Activated T-cell treated with anti-CD3 and anti-CD28 coated beads, Interleukin-2, amount 50 U/mL, for 72 hours (primary cell): ENCODE measurements at places on chromosomes 6 and 20.

GRCh38 chr6:1678201-1678600, 68.5 kb downstream of the FOXC1 start:
- DNase-seq: no peak

- DNase-seq: no peak
These were observed 11.8 kb upstream of the BFSP1 start for GRCh38 chr20:17542993-17543412.

DNA sequence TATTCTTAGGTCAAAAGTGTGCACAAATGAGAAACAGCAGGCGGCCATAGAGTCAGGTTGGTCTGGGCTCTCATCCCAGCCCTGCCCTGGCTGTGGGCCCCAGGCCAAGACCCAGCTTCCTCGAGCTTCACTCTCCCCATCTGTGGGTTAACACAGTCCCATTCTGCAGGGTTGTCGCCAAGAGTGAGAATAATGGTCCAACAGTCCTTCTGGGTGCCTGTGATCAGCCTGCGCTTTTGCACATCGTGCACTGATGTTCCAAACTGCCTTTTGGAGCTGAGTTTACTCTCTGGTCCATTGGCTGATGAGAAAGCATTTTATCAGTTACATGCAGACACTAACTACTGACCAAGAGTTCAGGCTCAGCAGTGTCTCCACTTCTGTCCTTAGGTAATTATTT, 82.6 kb downstream of the INSM1 start:
- no peak for DNase-seq

DNA sequence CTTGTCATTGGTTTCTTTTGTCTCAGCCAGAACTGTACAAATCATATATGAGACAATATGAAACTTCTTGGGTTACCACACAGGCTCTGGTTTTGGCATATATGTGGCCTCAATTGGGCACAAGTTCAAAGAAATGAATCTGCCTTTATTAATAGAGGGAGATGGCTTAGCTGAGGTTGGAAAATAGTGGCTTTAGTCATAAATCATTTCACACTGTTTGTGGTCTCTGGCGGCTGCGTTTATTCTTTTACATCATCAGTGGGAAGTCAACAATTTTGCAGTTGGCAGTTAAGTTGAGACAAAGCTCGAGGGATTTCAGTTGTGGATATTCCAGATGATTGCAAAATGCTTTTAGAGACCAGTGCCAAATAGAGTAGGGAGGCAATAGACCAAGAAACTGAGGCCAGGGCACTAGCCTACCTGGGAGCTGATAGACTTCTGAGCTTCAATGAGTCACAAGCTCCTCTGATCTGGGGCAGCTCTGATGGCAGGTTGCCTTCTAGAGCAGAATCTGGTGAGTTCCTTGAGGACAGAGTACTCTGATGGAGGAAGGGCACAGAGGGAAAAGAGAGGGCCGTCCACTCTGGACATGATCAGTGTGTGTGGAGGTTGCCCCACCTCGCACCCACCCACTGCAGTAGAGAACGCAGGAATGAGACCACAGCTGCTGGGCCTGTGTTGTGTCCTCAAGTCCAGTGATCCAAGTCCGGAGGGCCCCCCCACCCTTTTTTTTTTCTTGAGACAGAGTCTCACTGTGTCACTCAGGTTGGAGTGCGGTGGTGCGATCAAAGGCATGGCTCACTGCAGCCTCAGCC, 73.5 kb downstream of the ARMC2 start:
- peak; percentile 56 for DNase-seq

GRCh38 chr6:137873273-137873762, 6.3 kb downstream of the TNFAIP3 start:
- DNase-seq: peak; percentile 89

- no peak for DNase-seq
These were observed 31.2 kb downstream of the FAM83B start for GRCh38 chr6:54877713-54878317.

GRCh38 chr20:48826069-48826468, 1.7 kb downstream of the PREX1 start:
- no peak for DNase-seq

DNA sequence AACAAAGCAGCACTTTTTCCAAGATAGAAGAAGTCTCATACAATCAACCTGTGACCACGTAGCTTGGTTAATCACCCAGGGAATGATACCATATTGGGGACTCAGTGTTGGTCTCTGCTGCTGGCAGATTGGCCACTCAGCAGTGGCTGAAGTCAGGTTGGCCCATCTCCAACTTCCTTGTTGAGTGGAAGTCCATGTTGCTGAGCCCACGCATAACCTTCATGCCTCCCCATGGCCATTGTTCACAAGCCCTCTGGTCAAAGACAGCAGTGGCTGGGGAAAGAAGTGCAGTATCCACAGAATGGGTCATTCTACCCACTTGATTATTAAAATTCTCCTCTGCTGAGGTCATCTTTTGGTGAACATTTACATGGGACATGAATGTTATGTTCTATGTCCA, 38.5 kb downstream of the PKIB start:
- no peak for DNase-seq

DNA sequence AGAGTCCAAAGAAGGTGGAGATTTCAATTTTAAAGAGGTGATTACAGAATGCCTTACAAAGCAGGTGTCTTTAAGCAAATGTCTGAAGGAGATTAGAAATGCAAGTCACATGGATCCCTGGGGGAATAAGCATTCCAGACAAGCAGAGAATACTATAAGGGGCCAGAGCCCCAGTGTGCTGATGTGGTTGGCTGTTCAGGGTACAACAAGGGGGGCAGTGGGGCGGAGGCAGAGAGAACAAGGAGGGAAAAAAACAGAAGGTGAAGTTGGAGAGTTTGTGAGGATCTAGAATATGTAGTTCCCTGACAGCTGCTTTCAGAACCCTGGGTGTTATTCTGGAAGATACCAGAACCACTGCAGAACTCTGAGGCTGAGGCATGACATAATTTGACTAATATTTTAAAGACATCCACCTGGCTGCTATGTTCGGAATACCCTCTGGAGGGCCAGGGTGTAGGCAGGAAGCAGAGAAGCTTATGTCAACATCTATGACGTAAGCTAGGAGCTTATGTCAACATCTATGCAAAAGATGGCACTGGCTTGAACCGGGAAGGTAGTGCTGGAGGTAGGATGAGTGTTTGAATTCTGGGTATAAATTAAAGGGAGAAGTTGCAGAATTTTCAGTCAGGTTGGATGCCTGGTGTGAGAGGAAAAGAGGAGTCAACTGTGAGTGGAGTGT, 276.3 kb upstream of the AGPAT4 start:
- no peak for DNase-seq

GRCh38 chr6:32218167-32218566, 5.7 kb downstream of the NOTCH4 start:
- no peak for DNase-seq
